ENCODE measurements at places on chromosomes 13 and 19.

GRCh38 chr13:24290280-24290932, 19.0 kb upstream of the C1QTNF9 start:
- no peak for DNase-seq

GRCh38 chr13:37656247-37656940, 57.8 kb upstream of the POSTN start:
- no peak for DNase-seq

GRCh38 chr19:2540646-2541454, 64.9 kb downstream of the GADD45B start:
- no peak for DNase-seq

DNA sequence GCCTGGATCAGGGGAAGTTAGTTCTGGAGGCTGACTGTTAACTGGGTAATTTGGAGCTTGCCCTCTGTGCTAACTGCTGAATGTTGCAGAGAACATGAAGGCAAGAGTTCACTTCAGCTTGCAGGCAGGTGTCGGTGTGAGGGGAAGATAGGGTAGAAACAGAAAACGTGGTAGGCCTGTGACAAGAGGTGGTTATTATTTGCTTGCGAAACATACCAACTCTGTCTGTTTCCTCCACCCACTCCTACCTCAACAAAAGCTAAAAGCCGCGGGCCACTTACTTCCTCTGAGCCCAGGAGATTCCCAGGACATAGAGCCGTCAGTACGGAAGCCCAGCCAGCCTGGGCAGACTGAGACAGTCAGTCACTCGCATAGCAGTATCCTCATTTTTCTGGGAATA, 119.2 kb upstream of the ABCC4 start:
- no peak for DNase-seq

- DNase-seq = no peak
These were observed 6.6 kb downstream of the SMAD9 start for GRCh38 chr13:36913463-36913862.

- no peak for DNase-seq
These were observed 24.3 kb downstream of the RCBTB1 start for GRCh38 chr13:49561062-49561410.

- DNase-seq = no peak
These were observed 67.9 kb upstream of the FRY start for GRCh38 chr13:31963631-31964030.

GRCh38 chr13:76816394-76816793, 69.8 kb downstream of the KCTD12 start:
- DNase-seq = no peak

GRCh38 chr13:22773465-22773864, 407.3 kb upstream of the SGCG start:
- no peak for DNase-seq

- no peak for DNase-seq
These were observed 378.8 kb downstream of the DACH1 start for GRCh38 chr13:71488201-71488600.

DNA sequence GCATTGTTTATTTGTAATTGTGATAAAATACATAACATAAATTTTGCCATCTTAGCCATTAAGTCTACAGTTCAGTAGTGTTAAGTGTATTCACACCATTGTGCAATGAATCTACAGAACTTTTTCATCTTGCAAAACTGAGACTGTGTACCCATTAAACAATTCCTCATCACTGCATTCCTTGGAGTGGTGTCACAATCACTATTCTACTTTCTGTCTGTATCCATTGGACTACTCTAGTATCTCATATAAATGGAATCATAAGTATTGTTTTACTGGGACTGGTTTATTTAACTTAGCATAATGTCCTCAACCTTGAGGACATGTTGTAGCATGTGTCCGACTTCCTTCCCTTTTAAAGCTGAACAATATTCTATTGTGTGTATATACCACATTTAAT, 36.8 kb downstream of the UFM1 start:
- no peak for DNase-seq

- DNase-seq = no peak
These were observed 986.0 kb upstream of the SPRY2 start for GRCh38 chr13:81326913-81327312.

DNA sequence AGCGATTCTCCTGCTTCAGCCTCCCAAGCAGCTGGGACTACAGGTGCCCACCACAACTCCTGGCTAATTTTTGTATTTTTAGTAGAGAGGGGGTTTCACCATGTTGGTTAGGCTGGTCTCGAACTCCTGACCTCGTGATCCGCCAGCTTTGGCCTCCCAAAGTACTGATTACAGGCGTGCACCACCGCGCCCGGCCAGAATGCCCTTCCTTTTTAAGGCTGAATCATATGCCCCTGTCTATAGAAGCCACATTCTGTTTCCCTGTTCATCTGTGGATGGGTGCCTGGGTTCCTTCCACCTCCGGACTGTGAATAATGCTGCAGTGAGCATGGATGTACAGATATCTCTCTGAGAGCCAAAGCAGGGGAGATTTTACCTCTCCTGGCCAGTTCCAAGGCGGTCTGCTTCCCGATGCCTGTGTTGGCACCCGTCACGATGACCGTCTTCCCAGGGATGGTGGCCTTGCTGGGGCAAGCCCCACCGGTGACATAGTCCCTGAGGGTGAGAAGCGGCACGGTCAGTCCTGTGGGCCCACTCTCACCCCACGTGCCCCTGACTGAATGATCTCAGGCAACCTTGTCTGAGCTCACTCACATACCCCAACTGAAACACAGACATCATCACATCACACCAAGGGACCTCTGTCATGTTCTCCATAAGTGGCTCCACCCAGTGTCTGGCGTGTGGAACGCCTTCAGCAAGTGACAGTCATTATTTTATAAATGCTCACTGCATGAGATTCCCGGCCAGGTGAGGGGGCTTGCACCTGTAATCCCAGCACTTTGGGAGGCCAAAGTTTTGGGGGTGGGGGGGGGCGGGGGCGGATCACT, 4.0 kb downstream of the RDH13 start:
- DNase-seq = no peak

DNA sequence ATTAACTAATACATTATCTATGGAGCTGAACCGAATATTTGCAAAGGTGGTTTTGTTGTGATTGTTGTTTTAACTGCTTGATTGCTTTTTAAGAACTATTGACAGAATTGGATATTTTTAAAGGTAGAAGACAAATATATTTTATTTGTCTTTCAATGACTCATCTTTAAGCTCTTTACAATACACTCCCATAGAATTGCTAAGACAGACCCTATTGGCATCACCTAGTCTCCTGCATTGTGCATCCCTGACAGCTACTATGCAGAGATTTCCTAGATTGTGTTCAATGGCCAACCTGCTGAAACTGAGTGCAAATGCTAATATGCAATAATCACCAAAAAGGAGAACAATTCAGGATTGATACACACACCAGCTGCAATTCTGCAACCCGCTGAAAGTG, 19.7 kb upstream of the SCEL start:
- no peak for DNase-seq

- DNase-seq = no peak
These were observed 33.4 kb downstream of the STK24 start for GRCh38 chr13:98543378-98544103.

DNA sequence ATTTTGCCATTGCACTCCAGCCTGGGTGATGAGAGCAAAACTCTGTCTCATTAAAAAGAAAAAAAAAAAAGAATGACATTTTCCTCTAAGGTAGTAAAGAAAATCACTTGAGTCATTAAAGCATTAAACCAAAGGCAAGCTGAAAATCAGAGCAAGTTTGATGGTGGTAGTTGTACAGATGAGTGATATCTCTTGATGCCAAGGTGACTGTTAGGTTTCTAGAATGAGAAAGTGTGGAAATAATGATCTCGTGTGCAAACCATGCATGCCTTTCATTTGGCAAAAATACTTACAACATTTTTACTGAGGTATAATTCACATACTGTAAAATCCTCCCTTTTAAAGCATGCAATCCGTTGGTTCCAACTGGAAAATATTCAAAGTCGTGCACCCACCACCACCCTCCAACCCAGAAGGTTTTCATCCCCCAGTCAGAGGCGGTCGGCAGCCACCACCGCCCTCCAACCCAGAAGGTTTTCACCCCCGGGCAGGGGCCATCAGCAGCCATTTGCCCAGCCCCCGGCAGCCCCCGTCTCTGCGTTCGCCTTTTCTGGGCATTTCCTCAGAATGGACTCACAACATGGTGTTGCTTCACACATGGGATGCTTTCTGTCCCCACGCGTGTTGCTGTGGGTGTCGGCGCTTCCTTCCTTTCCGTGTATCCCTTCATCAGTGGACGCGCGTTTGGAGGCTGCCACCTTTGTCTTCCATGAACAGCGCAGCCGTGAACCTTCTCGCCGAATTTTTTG, 90.2 kb downstream of the ATP11A start:
- no peak for DNase-seq

- no peak for DNase-seq
These were observed 41.7 kb upstream of the EEF1AKMT1 start for GRCh38 chr13:20815464-20815863.

GRCh38 chr13:101919541-101920181, 467.2 kb downstream of the ITGBL1 start:
- no peak for DNase-seq

DNA sequence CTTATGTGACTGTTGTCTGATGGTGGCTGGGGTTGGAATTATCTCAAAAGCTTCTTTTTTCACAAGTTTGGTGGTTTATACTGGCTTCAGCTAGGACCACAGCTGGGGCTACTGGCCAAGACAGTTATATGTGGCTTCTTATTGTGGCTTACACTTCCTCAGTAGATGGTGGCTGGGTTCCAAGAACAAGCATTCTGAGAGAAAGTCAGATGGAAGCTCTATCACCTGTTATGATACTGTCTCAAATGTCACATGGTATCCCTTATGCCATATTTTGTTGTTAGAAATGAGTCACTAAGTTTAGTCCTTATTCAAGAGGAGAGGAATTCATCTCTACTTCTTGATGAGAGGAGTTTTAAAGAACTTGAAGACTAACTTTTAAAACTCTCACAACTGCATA, 41.6 kb downstream of the NDFIP2 start:
- DNase-seq = peak; percentile 2

GRCh38 chr13:99303863-99304521, 3.2 kb downstream of the GPR183 start:
- no peak for DNase-seq

DNA sequence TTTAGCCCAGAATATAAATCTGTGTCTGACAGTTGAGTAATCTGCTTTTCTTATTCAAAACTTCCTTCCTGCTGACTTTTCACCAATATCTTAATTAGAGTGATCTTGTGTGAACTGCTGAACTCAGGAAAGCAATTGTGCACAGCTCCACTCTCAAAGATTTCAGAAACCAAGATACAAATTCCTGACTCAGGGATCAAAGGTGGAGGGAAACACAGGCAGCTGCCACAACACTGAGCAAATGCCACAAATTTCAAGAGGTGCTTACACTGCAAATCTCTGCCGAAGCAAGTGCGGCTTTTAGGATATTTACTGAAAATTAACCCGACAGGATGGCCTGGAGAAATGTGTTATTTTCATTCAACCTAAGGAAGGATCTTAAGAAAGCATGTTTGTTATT, 111.4 kb downstream of the STOML3 start:
- DNase-seq = no peak

GRCh38 chr13:64993514-64994164, 2236.5 kb downstream of the PCDH9 start:
- no peak for DNase-seq

- peak; percentile 82 for DNase-seq
These were observed 1.4 kb upstream of the ICAM1 start for GRCh38 chr19:10269333-10270179.

DNA sequence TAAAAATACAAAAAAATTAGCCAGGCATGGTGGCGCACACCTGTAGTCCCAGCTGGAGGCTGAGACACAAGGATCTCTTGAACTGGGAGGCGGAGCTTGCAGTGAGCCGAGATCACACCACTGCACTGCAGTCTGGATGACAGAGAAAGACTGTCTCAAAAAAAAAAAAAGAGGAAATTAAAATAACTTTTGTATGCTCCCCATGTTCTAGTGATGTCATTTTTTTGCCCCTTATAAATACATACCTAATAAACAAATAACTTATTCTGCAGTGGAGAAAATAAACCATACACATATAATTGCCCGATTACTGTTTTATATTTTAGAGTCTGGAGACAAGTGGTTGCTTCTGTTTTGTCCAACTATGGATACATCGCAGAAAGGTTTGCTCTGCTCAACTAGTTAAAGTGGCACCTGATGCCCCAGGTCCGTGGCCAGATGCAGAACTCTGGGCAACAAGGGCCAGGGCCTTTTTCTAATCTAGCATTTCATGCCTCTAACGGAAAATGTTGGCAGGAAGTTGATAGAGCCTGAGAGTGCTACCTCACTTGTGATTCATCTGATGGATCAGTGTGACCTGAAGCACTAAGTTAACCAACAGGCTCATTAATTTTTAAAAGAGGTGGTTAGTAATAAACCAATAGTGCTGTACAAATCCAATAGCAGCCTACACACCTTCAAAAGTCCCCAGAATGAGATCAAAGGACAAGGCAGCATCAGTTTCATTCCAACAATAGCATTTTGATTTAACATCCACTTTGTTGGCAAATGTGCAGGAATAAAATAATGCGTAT, 18.8 kb downstream of the UBE2L5 start:
- DNase-seq = no peak

DNA sequence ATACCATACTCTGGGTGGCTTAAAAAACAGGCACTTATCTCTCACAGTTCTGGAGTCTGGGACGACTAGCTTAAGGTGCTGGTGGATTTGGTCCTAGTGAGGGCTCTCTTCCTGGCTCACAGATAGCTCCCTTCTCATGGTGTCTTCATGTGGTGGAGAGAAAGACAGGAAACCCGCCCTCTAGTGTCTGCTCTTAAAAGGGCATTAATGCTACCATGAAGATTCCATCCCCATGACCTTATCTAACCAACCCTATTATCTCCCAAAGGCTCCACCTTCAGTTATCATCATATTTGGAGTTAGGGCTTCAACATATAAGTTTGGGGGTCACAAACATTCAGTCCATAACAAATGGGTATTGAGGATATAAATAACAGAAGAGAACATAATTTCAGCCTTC, 139.4 kb downstream of the HS6ST3 start:
- no peak for DNase-seq

DNA sequence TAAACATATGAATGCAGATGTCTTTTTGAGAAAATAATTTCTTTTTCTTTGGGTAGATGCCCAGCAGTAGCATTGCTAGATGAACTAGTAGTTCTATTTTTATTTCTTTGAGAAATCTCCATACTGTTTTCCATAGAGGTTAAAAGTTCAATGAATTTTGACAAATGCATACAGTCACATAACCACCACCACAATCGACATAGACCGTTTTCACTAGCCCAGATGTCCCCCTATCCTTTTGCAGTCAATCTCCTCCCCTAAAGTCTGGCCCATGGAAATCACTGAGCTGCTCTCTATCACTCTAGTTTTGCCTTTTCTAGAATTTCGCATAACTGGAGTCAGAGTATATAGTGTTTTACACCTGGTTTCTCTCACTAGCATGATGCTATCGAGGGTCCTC, 10.8 kb downstream of the FAM216B start:
- DNase-seq = no peak

- no peak for DNase-seq
These were observed 101.7 kb upstream of the SOX21 start for GRCh38 chr13:94813920-94814475.

- DNase-seq = no peak
These were observed 7.5 kb upstream of the SLC39A3 start for GRCh38 chr19:2747349-2747748.

- no peak for DNase-seq
These were observed 57.5 kb downstream of the RAP2A start for GRCh38 chr13:97491452-97491851.

All from activated gamma-delta T cell treated with anti-CD3 and anti-CD28 coated beads, Interleukin-2, amount 50 U/mL, for 16 hours (primary cell).